Uterine smooth muscle cell (primary cell): ENCODE measurements at places on chromosomes 13 and 19. TPM values are rescaled to one million over a fixed set of nuclear protein-coding genes. Genes with fewer than 3 reads are reported as not detected.

The ZNF560 gene
- total RNA-seq = 0.11 and 0.75 TPM in 2 replicates

The TNNT1 gene
- total RNA-seq = 4.1 and 4.5 TPM in 2 replicates

The SIGLEC10 gene
- total RNA-seq = not detected in 2 replicates

The MYO1F gene
- 0.12 and 0.22 TPM in 2 replicates for total RNA-seq

The PSG1 gene
- total RNA-seq = 0.22 and 0.62 TPM in 2 replicates

The TIMM13 gene
- total RNA-seq = 36.2 and 46.6 TPM in 2 replicates

The MEDAG gene
- 1.1 and 3.5 TPM in 2 replicates for total RNA-seq

The ERICH4 gene
- total RNA-seq = not detected in 2 replicates

The OPA3 gene
- 5.2 and 6.0 TPM in 2 replicates for total RNA-seq
